ENCODE measurements at places on chromosomes 4 and X. TPM values are rescaled to one million over a fixed set of nuclear protein-coding genes. Genes with fewer than 3 reads are reported as not detected.

GYG2 gene
- not detected for polyA plus RNA-seq

TEX13B gene
- not detected for polyA plus RNA-seq

CT45A10 gene
- polyA plus RNA-seq, result not detected

- no peak for DNase-seq
- H3K4me3 ChIP-seq, result no peak overlapping the region
- peak overlapping the region; percentile 44 for H3K27ac ChIP-seq
- no peaks in the 10 kb centered on the region for H3K27me3 ChIP-seq
- H3K36me3 ChIP-seq, result peaks cover 38% of the 10 kb centered on the region
Observed at GRCh38 chr4:85738721-85739120, 263.8 kb downstream of the ARHGAP24 start.

DNA sequence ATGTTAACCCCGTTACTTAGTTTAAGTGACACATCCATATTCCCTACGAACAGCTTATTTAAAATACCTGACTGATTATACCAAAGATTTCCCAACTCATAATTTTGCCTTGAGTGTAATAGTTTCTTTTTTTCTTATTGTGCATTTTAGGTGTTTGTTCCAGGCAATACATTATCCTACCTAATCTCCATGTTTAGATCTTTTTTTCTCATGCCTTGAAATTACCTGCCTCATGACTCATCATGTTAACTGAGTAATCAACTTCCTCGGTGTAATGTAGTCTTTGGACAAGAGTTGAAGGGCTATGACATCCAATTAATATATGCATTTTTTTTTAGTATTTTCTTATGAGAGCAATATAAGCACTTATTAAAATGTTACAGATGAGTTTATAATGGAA is 228.7 kb upstream of the ANKRD50 start:
- no peak for DNase-seq
- no peak overlapping the region for H3K27ac ChIP-seq
- no peaks in the 10 kb centered on the region for H3K36me3 ChIP-seq
- no peak overlapping the region for H3K4me3 ChIP-seq
- no peaks in the 10 kb centered on the region for H3K4me1 ChIP-seq

NEIL3 gene
- polyA plus RNA-seq, result not detected

- peak overlapping the region; percentile 91 for H3K27ac ChIP-seq
- no peaks in the 10 kb centered on the region for H3K36me3 ChIP-seq
- H3K4me3 ChIP-seq, result peak overlapping the region; percentile 53
- H3K4me1 ChIP-seq, result peaks cover 49% of the 10 kb centered on the region
Observed at GRCh38 chrX:71622576-71623450, 4.5 kb upstream of the CXCR3 start.

CD38 gene
- 25.6 TPM for polyA plus RNA-seq

DOK7 gene
- 6.0 TPM for polyA plus RNA-seq

DNA sequence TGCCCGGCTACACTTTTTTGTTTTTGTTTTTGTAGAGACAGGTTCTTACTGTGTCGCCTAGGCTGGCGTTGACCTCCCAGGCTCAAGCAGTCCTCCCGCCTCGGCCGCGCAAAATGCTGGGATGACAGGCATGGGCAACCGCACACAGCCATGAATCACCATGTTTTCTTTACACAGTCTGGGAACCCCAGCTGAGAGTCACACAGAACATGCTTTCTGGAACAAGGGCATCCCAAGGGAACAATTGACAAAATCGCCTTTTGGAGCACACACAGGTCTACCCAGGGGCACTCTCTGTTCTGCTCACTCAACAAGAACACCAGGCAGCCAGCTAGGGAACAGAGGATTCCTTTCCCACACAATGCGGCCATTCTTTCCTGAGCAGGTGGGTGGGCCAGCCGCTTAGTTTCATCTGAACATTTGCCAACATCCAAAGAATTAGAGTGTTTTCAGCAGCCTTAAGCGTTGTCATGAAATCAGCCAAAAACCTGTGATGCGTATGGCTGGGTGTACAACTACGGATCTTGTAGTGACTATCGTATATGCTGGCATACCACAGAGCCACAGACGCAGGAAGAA is 15.7 kb downstream of the PRKX start:
- peaks cover 42% of the 10 kb centered on the region for H3K4me1 ChIP-seq
- peak overlapping the region; percentile 43 for H3K4me3 ChIP-seq
- no peaks in the 10 kb centered on the region for H3K27me3 ChIP-seq
- no peak for DNase-seq
- H3K27ac ChIP-seq, result peak overlapping the region; percentile 33

- DNase-seq, result no peak
- no peaks in the 10 kb centered on the region for H3K27me3 ChIP-seq
- no peak overlapping the region for H3K27ac ChIP-seq
- no peaks in the 10 kb centered on the region for H3K36me3 ChIP-seq
- no peak overlapping the region for H3K4me3 ChIP-seq
- peaks cover 4% of the 10 kb centered on the region for H3K4me1 ChIP-seq
Observed at GRCh38 chrX:136256026-136256425, 4.8 kb upstream of the MAP7D3 start.

ERCC6L gene
- 0.30 TPM for polyA plus RNA-seq

DNA sequence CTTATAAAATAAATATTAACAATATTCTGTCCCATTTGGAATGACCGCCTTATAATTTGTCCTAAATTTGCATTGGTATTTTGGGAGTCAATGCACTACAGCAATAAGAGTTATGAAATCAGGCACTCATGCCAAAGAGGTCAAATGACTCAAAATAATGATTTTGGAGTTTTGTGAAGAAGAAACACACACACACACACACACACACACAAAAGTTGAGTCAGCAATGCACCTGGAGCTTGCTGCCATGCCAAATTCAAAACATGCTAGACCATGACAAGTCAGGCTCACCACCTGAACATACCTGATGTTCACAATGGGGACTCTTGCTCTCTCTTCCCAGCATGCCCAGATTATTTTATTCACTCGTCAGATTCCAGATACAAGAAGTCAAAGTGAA is 56.7 kb downstream of the PROM1 start:
- no peak overlapping the region for H3K27ac ChIP-seq
- H3K36me3 ChIP-seq, result no peaks in the 10 kb centered on the region
- H3K4me3 ChIP-seq, result no peak overlapping the region
- no peaks in the 10 kb centered on the region for H3K4me1 ChIP-seq
- H3K27me3 ChIP-seq, result no peaks in the 10 kb centered on the region
- no peak for DNase-seq

ITGB1BP2 gene
- not detected for polyA plus RNA-seq

- no peak overlapping the region for H3K27ac ChIP-seq
- no peaks in the 10 kb centered on the region for H3K27me3 ChIP-seq
- H3K4me3 ChIP-seq, result no peak overlapping the region
- DNase-seq, result no peak
Observed at GRCh38 chr4:123480706-123481418, 84.3 kb downstream of the SPRY1 start.

- H3K36me3 ChIP-seq, result no peaks in the 10 kb centered on the region
- no peak overlapping the region for H3K27ac ChIP-seq
- no peaks in the 10 kb centered on the region for H3K27me3 ChIP-seq
- no peak for DNase-seq
- H3K4me3 ChIP-seq, result no peak overlapping the region
Observed at GRCh38 chr4:77209936-77210335, 52.9 kb downstream of the CCNG2 start.

DNA sequence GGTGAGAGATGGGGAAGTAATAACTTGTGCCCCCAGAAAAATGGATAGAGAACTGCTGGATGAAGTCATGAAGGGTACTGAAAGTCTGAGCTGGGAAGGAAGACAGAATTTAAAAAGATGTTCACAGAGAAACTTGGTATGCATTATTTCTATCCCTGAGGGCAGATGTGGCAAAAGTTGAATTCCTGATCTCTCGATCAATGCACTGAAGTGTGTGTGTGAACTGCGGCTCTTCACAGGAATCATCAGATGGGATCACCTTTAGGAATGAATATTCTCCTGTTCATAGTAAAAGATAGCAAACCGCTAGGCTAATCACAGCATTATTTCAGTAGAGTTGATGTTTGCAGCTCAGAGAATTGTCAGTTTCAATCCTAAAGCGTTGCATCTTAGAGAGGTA is 86.4 kb downstream of the ELOVL6 start:
- no peak overlapping the region for H3K27ac ChIP-seq
- DNase-seq, result no peak

CYBB gene
- 167 TPM for polyA plus RNA-seq

FAM114A1 gene
- 0.43 TPM for polyA plus RNA-seq

DNA sequence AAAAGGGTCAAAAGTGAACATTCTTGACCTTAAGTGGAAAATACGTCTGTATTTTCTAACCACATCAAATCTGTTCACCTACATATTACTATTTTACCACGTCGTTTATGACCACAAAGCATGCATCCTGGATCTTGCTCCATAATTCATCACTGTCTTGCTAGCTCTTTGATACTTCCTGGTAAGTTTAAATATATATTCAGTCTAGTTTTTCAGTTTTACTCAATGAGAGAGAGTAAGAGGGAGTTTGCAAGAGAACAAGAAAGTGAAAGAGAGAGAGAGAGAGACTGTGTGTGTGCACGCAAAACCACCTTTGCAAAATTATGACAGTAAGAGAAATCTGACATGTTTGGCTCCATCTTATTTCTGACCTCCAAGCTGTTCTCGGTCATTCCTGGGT is 173.7 kb upstream of the GALNTL6 start:
- H3K27ac ChIP-seq, result peak overlapping the region; percentile 36
- DNase-seq, result no peak
- no peaks in the 10 kb centered on the region for H3K27me3 ChIP-seq
- H3K36me3 ChIP-seq, result no peaks in the 10 kb centered on the region
- no peak overlapping the region for H3K4me3 ChIP-seq

PASD1 gene
- not detected for polyA plus RNA-seq

DNA sequence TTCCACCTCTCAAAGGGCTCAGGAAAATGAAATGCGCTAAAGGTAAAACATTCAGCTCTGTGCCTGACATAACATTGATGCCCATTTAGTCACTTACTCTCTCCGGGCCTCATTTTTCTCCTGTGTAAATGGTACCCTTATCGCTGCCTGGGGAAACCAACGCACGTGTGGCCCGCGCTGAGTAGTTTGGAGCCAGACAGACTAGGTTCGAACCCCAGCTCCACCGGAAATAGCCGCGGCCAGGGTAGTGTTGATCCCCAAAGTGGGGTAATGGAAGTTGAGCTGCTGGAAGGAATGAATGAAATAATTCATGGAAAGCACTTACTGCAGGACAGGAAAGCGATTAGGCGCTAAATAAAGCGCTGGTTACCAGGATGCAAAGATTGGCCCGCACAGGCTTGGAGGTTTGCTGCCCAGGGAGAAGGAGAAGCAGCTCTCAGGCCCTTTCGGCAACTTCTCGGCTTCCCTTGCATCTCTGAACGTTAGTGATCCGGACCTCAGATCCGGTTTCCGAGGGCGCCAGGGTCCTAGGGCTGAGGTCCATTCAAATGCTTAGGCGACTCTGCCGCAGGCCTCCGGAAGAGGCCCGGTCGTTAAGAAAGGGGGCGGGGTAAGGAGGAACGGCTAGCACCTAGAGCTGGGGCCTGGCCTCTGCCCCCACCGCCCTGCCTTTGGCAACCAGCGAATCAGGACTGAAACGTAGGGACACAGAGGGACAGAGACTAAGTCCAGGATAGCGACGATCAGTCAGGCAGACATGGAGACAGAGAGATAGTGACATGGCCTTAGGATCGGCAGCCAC is 13.3 kb downstream of the NKX3-2 start:
- H3K27ac ChIP-seq, result no peak overlapping the region
- H3K27me3 ChIP-seq, result peaks cover 77% of the 10 kb centered on the region
- peaks cover 2% of the 10 kb centered on the region for H3K36me3 ChIP-seq
- DNase-seq, result no peak
- peak overlapping the region; percentile 47 for H3K4me3 ChIP-seq

PPP1R2C gene
- not detected for polyA plus RNA-seq

All from naive B cell (primary cell).